ENCODE measurements at places on chromosomes 1 and 21.

DNA sequence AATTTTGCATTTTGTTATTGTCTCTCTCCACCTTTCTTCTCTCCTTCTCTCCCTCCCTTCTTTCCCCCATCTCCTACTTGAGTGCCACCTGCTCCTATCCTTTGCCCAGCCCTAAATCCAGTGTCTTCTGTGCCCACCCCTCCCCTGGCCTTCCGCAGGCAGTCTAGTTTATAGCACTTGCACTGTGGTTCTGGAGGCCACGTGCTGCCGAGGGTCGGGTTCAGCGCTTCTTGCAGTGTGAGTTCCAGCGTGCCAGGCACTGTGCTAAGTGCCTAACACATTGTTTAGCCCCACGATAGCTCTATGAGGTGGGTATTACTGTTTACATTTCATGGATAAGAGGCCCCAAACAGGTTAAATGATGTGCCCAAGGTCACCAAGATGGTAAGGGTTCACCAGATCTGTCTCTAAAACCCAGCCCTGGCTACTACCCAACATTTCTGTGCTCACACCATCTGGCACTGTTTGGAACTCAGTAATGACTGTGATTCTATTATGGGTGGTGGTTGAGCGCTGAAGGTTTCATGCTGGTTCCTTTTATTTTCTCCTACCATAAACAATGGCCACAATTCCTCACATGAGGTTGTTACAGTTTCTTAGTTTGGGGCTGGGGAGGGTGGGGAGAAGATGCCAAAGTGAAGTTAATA, 14.1 kb upstream of the ATP1A4 start:
- DNase-seq, result no peak

GRCh38 chr1:10980094-10980577, 32.3 kb upstream of the TARDBP start:
- DNase-seq, result no peak

DNA sequence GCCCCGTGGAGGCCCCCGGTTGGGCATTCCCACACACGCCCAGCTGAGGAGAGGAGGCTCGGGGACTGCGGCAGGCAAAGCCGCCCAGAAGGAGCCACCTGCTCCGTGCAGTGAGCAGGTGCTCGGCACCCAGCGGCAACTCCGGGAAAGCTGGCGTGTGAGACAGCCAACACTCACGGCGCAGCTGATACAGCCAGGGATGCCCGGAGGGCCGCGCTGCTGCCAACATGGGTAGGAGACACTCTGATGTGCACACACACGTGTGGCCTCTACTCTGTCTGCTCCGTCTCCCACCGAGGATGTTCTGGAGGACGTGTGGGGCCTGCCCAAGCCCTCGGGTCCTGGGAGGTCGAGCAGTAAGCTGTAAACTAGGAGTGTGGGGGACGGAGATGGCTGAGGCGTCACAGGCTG, 12.9 kb downstream of the MORN1 start:
- no peak for DNase-seq

GRCh38 chr1:110433213-110433612, 17.7 kb upstream of the PROK1 start:
- DNase-seq, result no peak

DNA sequence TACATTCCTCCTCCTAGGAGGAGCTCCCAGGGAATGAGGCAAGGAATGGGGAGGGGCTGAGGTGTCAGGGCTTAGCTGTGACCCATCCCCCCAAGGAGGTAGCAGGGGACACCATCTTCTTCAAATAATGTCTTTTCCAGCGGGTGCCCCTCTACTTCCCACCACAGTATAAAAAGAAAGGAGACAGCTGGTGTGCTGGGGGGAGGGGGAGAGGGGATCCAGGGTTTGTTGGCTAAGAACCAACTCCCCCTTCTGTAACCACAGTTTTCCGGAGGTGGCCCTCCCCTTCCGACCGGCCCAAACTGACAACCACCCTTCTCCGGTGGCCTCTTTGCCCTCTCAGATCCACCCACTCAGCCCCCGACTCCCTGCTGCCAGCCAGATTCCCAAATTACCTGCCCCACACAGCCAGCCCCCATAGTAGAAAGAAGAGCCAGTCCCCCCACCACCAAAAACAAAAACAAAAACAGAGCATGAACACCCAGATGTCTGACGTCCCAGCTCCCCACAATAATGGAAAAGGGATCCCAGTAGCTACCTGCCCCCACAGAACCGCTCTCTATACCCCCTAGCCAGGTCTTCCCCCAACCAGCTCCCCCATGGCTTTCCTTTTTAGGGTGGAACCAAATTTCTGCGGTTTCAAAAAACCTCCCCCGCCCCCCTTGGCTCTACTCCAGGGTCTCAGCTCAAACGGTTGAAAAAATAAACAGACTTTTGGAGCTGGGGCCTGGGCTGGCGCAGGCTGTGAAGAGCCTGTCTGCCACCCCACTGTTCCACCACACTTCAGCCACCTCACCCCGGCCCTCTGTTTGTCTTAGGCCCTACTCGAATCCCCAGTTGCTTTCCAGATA, 2.1 kb downstream of the ARHGEF2 start:
- peak; percentile 73 for DNase-seq

DNA sequence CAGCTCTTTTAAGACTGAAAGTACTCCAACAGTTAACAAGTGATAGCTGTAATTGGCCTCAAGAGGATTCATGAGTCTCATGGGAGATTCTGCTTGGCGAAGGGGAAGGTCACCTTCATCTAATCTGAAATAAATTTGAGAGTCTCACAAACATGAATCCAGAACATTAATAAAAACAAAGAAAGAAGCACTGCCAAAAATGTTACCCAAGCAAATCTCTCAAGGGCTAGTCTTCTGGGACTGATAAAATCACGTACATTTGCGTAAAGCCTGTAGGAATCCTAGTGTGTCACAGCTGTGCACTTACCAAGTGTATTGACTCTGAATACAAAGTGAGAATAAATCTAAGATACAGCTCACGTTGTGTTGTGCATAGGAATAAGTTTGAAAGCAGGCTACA, 21.2 kb upstream of the NUF2 start:
- DNase-seq, result no peak

DNA sequence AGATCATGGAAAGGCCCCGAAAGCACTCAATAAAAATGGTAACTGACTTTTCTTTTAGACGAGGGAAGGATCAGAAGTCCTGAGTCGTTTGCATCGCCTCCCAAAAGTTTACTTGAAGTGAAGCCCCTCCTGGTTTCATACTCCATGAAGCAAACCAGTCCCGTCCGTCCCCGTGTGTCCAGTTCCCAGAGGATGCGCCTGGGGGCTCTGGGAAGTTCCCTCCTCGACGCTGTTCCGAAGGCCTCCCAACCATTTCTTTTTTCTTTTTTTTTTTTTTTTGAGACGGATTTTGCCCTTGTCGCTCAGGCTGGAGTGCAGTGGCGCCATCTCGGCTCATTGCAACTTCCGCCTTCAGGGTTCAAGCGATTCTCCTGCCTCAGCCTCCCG, 661 bp upstream of the OSCP1 start:
- no peak for DNase-seq

- DNase-seq, result no peak
These were observed 4.3 kb downstream of the DDAH1 start for GRCh38 chr1:85460555-85461088.

- no peak for DNase-seq
These were observed 19.9 kb downstream of the DSTYK start for GRCh38 chr1:205191622-205192021.

- DNase-seq, result no peak
These were observed 81.1 kb downstream of the NR5A2 start for GRCh38 chr1:200108659-200109058.

- no peak for DNase-seq
These were observed 601 bp downstream of the CEPT1 start for GRCh38 chr1:111140680-111140967.

DNA sequence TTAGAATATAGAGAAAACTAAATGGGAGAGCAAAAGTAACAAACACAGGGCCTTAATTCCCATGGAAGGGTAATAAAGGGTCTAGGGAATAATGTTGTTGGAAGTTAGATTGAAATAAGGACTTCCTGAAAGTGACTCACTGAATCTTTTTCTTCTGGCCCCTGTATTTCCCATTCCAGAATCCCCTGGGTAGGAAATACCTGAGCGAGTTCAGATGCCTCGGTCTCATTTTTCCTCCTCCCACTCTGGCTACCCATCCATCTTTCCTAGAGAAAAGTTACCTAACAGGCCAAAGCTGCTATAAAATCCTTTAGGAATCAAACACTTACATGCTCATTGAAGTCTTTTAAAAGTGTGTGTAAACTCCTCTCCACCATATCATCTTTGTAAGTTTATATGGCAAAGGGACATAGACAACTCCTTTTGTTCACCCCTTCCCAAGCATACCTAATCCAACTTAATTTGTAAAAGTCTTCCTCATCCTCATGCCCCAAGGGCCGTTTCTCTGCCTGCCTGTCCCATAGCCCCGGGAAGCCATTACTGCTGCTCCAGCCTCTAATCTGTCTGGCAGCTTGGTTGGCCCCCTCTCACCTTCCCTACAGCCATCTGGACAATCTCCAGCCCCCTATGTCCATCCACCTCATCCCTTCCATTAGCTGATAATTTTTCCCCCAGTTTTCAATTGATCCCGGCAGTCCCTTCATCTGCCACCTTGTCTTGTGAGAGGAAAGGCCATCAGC, 3.3 kb upstream of the MEF2D start:
- no peak for DNase-seq

DNA sequence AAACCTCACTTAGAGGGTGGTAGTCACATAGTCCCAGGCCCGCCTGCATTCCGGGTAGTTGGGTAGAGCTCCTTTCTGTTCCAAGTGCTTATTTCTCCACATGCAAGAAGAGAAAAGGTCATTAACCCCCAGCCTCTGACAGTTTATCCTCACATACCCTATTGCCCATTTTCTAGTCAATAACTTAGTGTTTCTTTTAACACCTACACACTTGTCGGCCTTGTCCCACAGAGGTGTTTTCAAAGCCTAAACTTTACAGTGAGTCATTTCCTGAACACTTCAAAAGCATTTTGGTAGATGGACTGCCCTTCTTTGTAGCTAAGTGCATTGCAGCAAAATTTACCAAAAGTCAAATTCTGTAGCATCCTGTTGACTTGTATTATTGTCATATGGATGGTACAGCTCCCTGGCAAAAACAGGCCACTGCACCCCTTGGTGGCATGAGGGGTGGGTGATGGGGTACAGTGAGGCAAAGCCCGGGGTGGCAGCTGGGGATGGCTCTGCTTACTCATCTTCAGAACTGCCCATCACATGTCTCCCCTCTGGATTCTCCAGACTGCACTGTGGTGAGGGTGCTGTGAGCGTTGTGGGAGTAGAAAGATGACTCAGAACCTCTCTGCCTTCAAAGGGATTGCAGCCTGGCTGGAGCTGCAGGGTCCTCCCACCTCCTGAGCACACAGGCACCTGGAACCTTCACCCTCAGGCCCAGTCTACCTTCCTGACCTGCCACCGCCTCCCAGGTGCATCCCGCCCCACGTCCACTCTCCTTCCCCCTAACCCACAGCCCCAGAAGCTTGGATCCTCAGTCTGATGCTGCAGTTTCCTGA, 45.8 kb upstream of the DMRTB1 start:
- DNase-seq, result peak; percentile 76

DNA sequence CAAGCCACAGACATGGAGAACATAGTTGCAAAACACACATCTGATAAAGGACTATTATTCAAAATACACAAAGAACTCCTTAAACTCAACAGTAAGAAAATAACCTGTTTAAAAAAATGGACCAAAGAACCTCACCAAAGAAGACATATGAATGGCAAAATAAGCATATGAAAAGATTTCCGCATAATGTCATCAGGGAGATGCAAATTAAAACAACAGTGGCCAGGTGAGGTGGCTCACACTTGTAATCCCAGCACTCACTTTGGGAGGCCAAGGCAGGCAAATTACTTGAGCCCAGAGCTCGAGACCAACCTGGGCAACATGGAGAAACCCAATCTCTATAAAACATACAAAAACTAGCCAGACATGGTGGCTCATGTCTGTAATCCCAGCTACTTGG, 50.4 kb downstream of the PRPF38A start:
- no peak for DNase-seq

DNA sequence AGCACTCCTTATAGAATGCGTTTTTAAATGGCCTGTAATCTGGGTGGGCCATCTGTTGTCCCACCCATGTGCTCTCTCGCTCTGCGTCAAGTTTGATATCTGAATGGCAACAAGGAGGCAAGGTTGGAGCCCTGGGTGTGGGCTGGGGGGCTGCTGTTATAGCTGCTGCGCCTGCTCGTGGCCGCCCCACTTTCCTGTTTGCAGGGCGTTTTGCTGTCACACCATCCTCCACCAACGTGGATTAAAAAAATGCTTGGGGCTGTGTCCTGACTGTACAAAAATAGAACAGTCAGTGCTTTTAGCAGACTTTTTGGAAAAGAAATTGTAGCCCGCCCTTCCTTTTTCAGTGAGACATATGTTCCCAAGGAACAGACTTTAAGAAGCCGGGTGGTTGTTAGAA, 25.4 kb downstream of the UMODL1 start:
- DNase-seq, result no peak

DNA sequence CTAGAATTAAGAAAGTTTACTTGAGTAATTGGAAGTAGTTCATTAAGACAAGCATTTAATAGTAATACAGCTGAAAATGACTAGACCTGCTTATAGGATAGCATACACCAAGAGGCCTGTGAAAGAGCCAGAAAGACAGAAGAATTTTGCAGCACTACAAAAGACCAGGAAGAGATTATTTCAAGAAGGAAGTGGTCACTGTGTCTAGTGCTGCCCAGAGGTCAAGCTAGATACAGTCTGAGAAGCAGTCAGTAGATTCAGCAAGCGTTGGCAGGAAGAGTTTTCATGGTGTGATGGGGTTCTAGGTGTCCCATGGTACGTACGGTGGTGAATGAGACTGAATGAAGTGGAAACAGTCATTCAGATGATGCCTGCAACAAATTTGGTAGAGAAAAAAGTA, 31.5 kb downstream of the RGS8 start:
- DNase-seq, result no peak

DNA sequence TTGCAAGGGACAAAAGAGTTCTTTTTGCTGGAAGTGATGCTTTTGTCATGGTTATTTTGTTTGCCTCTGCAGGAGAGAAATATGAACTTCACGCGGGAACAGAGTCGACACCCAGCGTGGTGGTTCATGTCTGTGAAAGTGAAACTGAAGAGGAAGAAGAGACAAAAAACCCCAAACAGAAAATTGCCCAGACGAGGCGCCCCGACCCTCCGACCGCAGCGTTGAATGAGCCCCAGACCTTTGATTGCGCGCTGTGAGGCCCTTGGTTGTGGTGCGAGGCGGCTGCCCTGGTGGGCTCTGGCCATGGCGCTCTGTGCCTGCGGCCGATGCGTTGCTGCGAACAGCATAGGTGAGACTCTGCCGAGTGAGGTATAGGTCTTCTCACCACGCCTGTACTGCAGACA, 20.9 kb upstream of the NCMAP start:
- peak; percentile 83 for DNase-seq

All from CD4-positive, alpha-beta T cell treated with Interleukin-21 for 1 hour (primary cell).